Bronchial smooth muscle cell (primary cell): ENCODE measurements at places on chromosomes 2 and 18. TPM values are rescaled to one million over a fixed set of nuclear protein-coding genes. Genes with fewer than 3 reads are reported as not detected.

Gene CYTIP
- total RNA-seq: 0.16 TPM in 1 of 2 replicates, not detected in the other

Gene REG3A
- total RNA-seq: not detected in 2 replicates

Gene GKN1
- not detected in 2 replicates for total RNA-seq

Gene TGFA
- 0.09 TPM in 1 of 2 replicates, not detected in the other for total RNA-seq

Gene GAL3ST2
- total RNA-seq: 0.09 and 0.16 TPM in 2 replicates

Gene IL37
- total RNA-seq: not detected in 2 replicates

Gene SERPINB2
- 1.4 TPM in 1 of 2 replicates, not detected in the other for total RNA-seq

Gene INO80C
- 2.1 and 4.4 TPM in 2 replicates for total RNA-seq

Gene KCNK3
- total RNA-seq: under 0.01 TPM in 1 of 2 replicates, not detected in the other

Gene FAM161A
- total RNA-seq: 2.0 and 2.2 TPM in 2 replicates
